GM12892 (cell line): ENCODE measurements at places on chromosomes 5 and 9.

GRCh38 chr9:107838766-107839165 is 349.2 kb upstream of the KLF4 start:
- DNase-seq = no peak

- no peak for DNase-seq
Measured at GRCh38 chr5:101608322-101608721, 687.8 kb downstream of the SLCO4C1 start.

GRCh38 chr9:18007621-18008020 is 428.8 kb downstream of the SH3GL2 start:
- DNase-seq = no peak

DNA sequence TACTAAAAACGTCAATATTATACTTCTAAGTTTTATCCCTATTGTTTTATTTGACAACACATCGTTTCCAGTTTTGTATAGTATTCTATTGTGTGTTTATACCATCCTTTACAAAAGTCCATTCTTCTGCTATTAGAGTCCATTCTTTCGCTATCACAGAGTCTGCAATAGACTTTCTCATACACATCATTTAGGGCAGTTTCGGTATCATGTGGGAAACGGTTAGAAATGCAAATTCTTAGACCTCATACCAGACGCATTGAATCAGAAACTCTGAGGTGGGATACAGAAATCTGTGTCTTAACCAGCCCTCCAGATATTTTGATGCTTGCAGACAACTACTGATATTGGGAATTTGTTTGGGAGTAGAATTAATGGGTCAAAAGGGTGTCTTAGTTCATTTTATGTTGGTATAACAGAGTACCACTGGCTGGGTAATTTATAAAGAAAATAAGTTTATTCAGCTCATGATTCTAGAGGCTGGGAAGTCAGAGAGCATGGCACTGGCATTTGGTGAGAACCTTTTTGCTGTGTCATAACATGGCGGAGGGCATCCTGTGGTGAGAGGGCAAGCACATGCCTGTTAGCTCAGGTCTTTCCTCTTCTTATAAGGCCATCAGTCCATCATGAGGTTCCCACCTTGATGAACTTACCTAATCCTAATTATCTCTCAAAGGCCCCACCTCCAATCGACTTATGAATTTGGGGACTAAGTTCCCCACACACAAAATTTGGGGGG is 21.1 kb downstream of the CARTPT start:
- no peak for DNase-seq

GRCh38 chr9:130992682-130993032 is 16.3 kb upstream of the LAMC3 start:
- DNase-seq = no peak

GRCh38 chr5:32760091-32760509 is 49.0 kb downstream of the NPR3 start:
- DNase-seq = no peak

DNA sequence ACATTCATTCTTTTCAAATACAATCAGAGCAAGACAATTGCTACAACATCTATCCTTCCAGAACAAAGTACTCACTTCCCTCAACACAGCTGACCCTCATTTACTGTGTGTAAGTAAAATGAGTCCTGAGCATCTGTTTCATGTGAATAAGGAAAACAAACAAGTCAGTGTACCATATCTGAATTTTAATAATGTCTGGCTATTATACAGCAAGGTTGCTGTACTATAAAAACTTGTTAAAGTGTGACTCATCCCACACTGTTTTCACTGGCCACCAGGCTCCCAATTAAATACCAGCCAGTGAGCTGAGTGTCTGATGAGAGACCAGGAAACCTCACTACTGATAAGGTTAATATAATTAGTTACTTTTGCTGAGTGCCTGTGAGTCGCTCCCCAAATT is 339.8 kb downstream of the AGTPBP1 start:
- no peak for DNase-seq
